ENCODE measurements at places on chromosomes 4 and X.
A peak's percentile ranks its signal among the peaks of the same experiment; 100 is the strongest.

- no peak for DNase-seq
Measured at GRCh38 chr4:48109413-48110263, 24.4 kb downstream of the TXK start.

DNA sequence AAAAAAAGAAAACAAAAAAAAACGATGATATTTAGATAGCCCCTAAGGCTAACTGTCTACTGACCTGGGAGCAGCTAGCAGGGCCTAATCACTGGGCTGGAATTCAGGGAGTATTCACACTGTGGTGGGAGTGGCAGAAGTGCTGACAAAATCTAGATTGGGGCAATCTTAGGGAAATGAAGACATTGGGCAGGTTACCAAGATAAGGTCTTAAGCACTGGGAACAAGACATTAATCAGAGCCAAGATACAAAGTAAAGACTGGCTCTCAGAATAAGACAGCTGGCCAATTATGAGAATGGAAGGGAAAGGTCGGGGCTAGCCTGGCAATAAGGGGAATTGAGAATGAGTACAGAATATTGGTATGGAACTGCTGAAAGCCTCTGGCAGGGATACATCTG is 100.2 kb upstream of the GRIA3 start:
- DNase-seq = no peak

DNA sequence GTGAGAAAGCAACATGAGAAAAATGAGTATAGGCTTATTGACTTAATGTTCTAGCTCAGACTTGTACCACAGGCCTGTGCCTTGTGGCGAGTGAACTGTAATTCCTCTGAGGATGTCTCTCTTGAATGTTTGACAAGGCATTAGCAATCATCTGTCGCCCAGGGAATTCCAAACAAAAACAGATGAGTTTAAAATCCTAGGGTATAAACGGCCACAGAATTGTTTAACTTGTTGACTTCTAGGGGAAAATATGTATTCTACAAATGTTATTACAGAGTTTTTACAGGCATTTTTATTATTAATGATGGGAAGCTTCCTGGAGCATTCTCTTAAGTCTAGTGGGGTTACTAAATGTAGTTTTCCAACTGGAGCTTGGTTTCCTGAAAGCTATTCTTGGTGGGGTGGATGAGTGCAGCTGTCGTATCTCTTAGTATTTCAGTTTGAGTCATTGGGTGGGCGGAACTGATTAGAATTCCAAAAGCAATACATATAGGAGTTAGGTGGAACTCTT is 40.6 kb downstream of the ARHGAP10 start:
- DNase-seq = no peak

DNA sequence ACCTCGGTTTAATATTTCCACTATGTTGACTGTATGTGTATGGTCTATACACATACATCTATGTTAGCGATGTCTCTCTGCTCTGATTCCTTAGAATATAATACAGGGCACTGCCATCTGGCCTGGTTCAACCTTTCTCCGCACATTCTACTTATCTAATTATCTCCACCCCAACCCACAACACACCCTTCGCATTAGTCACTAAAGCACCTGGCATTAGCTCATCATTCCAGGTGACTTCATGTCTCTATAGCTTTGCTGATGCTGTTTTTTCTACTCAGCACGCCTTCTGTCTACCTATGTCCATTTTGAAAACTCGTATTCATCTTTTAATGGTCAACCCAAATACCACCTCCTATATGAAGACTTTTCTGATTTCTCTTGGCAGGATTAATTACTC is 425.2 kb upstream of the RASGEF1B start:
- no peak for DNase-seq

- no peak for DNase-seq
Measured at GRCh38 chr4:127829014-127829413, 46.9 kb downstream of the HSPA4L start.

GRCh38 chr4:24473309-24473721 is 111.0 kb downstream of the DHX15 start:
- DNase-seq = peak; percentile 1

DNA sequence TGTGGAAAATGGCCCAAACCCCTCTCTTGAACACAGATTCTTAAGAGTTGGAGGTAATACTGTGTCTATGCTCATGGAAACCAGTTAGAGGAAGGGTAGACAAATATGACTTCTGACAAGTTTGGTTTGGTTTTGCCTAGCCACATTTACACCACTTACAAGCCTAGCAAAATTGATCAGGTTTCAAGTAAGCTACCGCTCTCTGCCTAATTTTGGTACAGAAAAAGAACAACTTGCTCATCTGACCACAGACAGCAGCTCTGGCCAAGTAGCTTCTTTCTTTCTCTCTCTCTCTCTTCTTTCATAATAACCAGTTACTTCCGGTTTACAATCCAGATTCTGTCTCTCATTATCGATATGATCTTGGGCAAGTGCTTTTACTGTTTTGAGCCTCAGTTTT is 260.0 kb downstream of the GLUD2 start:
- DNase-seq = no peak

DNA sequence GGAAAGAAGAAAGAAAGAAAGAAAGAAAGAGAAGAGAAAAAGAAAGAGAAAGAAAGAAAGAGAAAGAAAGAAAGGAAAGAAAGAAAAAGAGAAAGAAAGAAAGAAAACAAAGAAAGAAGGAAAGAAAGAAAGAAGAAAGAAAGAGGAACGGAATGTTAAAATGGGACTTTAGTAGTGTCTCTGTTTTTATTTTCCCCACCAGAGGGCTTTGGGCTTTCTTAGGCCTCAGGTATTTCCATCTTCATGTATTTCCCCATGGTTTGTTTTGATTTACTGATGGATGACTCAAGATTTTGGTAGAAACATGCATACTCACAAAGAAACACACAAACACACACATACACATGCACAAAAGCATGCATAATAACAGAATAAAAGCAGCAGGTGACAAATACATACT is 181.2 kb downstream of the AFF2 start:
- DNase-seq = no peak

- DNase-seq = no peak
Measured at GRCh38 chrX:102859550-102859871, 77.6 kb upstream of the RAB40AL start.

GRCh38 chrX:30874851-30875250 is 14.2 kb downstream of the TAB3 start:
- DNase-seq = no peak

- DNase-seq = no peak
Measured at GRCh38 chrX:119673336-119673735, 19.6 kb downstream of the SEPTIN6 start.

DNA sequence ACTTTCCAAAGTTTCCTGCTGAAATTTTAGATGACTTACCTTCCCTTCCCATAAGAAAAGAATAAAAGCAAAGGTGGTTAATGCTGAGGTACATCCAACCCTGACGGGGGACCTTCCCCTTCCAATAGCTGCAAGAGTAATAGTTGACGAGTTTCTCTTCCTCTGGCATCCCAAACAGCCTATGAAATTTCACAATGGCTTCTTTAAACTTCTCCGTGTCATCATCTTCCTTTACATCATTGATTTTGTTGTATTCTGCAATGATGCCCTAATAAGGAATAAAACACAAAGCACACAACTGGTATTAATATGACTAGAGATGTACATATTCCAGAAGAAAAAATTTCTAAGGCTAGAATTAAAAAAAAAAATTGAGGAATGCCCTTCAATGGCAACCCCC is 76.6 kb downstream of the TBC1D9 start:
- DNase-seq = no peak

DNA sequence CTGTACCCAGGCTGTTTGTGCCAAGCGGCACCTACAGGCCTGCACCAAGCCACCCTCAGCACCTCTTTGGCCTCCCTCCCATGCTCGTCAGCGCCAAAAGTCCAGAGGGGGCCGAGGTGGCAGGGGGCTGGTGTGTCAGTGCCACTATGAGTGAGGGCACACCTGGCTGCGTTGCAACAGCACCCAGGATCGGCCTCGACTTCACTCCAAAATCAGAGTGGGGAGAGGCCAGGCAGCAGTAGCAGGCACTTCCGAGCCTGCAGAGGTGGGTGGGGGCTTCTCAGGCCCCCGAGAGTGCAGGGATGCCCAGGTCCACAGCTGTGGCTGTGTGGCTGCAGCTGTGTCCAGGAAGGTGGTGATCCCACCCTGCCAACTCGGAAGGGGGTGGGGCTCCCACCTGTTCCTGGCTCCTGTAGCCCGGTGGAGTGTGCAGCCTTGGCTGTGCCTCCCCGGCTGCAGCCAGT is 58.5 kb downstream of the PPA2 start:
- no peak for DNase-seq

DNA sequence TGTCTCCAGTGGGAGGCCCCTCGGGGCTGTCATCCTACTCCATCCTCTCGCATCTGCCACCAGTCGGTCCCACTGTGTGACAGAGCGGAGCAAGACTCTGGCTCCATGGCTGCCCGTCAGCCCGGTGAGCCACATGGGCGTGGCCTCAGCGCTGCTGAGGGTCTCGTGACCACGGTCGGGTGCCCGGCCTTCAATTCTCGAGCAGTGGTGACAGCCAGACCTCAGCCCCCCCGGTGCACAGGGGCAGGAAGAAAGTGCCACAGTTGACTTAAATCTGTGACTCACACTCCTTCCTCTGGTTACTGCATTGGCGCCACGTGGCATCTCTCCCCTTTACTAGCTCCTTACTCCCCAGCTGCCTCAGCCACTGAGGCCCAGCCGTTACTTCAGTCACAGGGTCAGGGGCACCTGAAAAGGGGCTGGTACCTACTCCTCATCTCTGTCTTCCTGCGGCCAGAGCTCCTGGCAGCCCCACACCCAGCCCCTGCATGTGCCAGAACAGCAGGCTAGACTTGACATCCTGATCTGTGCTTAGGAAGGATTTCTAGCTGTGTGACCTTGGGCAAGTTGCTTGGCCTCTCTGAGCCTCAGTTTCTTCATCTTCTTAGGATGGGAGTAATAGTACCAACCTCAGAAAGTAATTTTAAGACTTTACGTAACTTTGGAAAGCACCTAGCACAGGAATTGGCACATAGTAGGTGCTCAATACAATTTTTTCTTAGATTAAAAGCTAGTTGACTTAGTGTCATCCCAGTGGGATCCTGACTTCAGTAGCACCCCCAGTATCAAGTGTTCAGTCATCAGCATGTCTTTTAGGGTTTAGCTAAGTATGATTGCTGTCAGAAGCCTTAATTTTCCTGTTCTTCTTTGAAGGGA is 66.1 kb downstream of the TNIP2 start:
- DNase-seq = peak; percentile 31

- DNase-seq = no peak
Measured at GRCh38 chrX:23008431-23009099, 8.8 kb downstream of the DDX53 start.

GRCh38 chrX:40012039-40012867 is 85.5 kb downstream of the BCOR start:
- DNase-seq = peak; percentile 21

- DNase-seq = no peak
Measured at GRCh38 chr4:99090481-99091215, 2.1 kb upstream of the ADH5 start.
